ENCODE measurements at places on chromosomes 4 and X. TPM values are rescaled to one million over a fixed set of nuclear protein-coding genes. Genes with fewer than 3 reads are reported as not detected.
A peak's percentile ranks its signal among the peaks of the same experiment; 100 is the strongest.

The MAGEA2B gene
- total RNA-seq = not detected

The NDNF gene
- 8.6 TPM for total RNA-seq

The GPR119 gene
- total RNA-seq = not detected

The CHRDL1 gene
- total RNA-seq = 6.3 TPM

The RTL3 gene
- not detected for total RNA-seq

The AADAT gene
- total RNA-seq = 33.7 TPM

The IL1RAPL1 gene
- 15.2 TPM for total RNA-seq

The ZXDB gene
- 9.0 TPM for total RNA-seq

The DOCK11 gene
- total RNA-seq = 53.6 TPM

GRCh38 chr4:89511776-89512175 is 204.2 kb upstream of the GPRIN3 start:
- H3K4me3 ChIP-seq = no peak overlapping the region
- peaks cover 2% of the 10 kb centered on the region for H3K36me3 ChIP-seq
- H3K4me1 ChIP-seq = no peaks in the 10 kb centered on the region

GRCh38 chrX:17040711-17041110 is 94.3 kb downstream of the REPS2 start:
- no peak overlapping the region for H3K4me3 ChIP-seq
- no peak for DNase-seq

- DNase-seq = no peak
- H3K4me3 ChIP-seq = no peak overlapping the region
- H3K27ac ChIP-seq = peak overlapping the region; percentile 70
- H3K4me1 ChIP-seq = peaks cover 17% of the 10 kb centered on the region
- H3K27me3 ChIP-seq = no peaks in the 10 kb centered on the region
Observed at GRCh38 chr4:13892739-13893105, 265.2 kb upstream of the BOD1L1 start.

- DNase-seq = no peak
- no peak overlapping the region for H3K27ac ChIP-seq
- H3K36me3 ChIP-seq = peaks cover 14% of the 10 kb centered on the region
- peaks cover 12% of the 10 kb centered on the region for H3K4me1 ChIP-seq
- H3K4me3 ChIP-seq = no peak overlapping the region
Observed at GRCh38 chr4:76108467-76109181, 34.1 kb downstream of the ART3 start.

- no peak for DNase-seq
- peaks cover 1% of the 10 kb centered on the region for H3K36me3 ChIP-seq
- peak overlapping the region; percentile 98 for H3K27ac ChIP-seq
- H3K27me3 ChIP-seq = no peaks in the 10 kb centered on the region
Observed at GRCh38 chrX:155027509-155028066, 944 bp downstream of the FUNDC2 start.

DNA sequence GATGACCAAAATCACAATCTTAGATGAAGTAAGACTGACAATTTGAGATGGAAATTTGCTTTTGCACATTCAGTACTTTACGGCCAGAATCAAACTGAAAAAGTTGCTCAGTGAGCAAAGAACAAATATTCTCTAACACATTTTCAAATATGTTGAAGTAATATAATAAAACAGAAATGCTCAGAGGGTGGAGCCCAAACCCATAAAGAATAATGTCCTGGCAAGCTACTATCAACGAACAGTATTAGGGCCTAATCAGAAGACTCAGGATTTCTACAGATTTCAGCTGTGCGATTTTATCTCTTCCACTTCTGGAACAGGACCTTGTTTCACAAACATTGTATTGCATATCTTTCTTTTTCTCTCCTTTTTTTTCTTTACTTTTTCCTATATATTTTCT is 505.0 kb downstream of the TECRL start:
- H3K36me3 ChIP-seq = no peaks in the 10 kb centered on the region
- H3K27me3 ChIP-seq = no peaks in the 10 kb centered on the region
- no peak overlapping the region for H3K4me3 ChIP-seq

DNA sequence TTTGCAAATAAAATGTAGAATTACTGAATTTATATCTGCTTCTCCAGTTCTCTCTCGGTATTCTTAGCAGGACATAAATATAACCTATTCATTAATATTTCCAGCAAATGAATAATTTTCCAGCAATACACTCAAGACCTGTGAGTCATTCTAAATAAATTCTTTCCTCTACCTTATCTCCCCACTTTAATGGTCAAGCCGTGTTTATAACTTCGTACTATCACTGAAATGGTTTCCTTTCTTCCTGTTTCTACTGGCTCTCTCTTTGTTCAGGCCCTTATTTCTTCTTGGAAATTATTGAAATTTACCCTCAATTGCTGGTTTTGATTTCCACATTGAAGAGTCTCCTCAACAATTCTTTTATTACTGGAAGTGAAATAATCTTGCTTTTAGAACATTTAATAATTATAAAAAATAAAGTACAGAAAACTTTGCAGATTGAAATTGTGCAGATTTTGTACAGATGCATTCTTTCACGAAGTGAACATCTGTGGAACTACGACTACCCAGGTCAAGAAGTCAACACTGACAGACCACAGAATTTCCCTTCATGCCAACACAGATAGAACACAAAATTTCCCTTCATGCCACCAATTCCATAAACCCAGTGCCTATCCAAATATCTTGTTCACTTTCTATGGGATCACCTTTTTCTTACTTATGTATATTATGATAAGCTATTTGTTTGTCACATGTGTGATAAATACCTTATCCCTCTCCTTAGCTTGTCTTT is 205.7 kb downstream of the FAT4 start:
- peaks cover 37% of the 10 kb centered on the region for H3K4me1 ChIP-seq
- no peaks in the 10 kb centered on the region for H3K27me3 ChIP-seq
- DNase-seq = no peak
- H3K27ac ChIP-seq = peak overlapping the region; percentile 77
- H3K4me3 ChIP-seq = no peak overlapping the region
- H3K36me3 ChIP-seq = no peaks in the 10 kb centered on the region

- no peaks in the 10 kb centered on the region for H3K27me3 ChIP-seq
- no peak for DNase-seq
- H3K4me3 ChIP-seq = no peak overlapping the region
- H3K4me1 ChIP-seq = peaks cover 13% of the 10 kb centered on the region
Observed at GRCh38 chr4:124754681-124755080, 42.1 kb upstream of the ANKRD50 start.

GRCh38 chr4:116870686-116871085 is 214.7 kb downstream of the TRAM1L1 start:
- no peak overlapping the region for H3K27ac ChIP-seq
- peaks cover 8% of the 10 kb centered on the region for H3K4me1 ChIP-seq
- H3K36me3 ChIP-seq = no peaks in the 10 kb centered on the region
- DNase-seq = no peak
- no peak overlapping the region for H3K4me3 ChIP-seq

GRCh38 chr4:630656-631055 is 5.3 kb downstream of the PDE6B start:
- H3K4me1 ChIP-seq = no peaks in the 10 kb centered on the region
- H3K27ac ChIP-seq = no peak overlapping the region
- H3K36me3 ChIP-seq = no peaks in the 10 kb centered on the region
- H3K27me3 ChIP-seq = peaks cover 5% of the 10 kb centered on the region

- peaks cover under 1% of the 10 kb centered on the region for H3K36me3 ChIP-seq
- H3K27ac ChIP-seq = no peak overlapping the region
- H3K4me1 ChIP-seq = no peaks in the 10 kb centered on the region
- no peak overlapping the region for H3K4me3 ChIP-seq
- H3K27me3 ChIP-seq = no peaks in the 10 kb centered on the region
Observed at GRCh38 chrX:56314334-56314733, 82.2 kb downstream of the KLF8 start.

DNA sequence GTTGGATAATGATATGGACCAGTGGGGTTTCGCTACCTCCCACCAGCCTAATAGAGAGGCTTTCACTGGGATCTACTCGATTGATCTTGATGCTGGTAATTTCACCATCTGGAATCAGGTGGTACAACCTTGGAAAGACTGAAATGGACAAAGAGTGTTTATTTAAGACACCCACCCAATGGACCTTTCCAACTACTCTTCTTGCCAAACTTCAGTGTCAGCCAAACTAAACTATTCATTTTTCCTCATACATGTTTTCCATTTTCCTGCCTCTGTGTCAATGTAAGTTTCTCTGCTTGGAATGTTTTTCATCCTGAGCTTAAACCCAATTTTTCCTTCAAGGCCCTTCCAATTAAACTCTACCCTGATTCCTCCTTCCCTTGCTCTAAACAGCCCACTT is 92.6 kb downstream of the LNX1 start:
- H3K27ac ChIP-seq = no peak overlapping the region
- H3K4me1 ChIP-seq = peaks cover 22% of the 10 kb centered on the region
- no peak for DNase-seq
- no peak overlapping the region for H3K4me3 ChIP-seq
- no peaks in the 10 kb centered on the region for H3K27me3 ChIP-seq
